ENCODE measurements at places on chromosomes 16 and 17. TPM values are rescaled to one million over a fixed set of nuclear protein-coding genes. Genes with fewer than 3 reads are reported as not detected.

The TP53TG3 gene
- 6.9 TPM for total RNA-seq

- DNase-seq: no peak
Observed at GRCh38 chr16:77955127-77955526, 67.2 kb upstream of the CLEC3A start.

- DNase-seq: no peak
Observed at GRCh38 chr17:56505154-56505756, 88.2 kb upstream of the NOG start.

GRCh38 chr16:10862438-10862837 is 14.6 kb upstream of the CIITA start:
- peak; percentile 43 for DNase-seq

The RNF43 gene
- 15.6 TPM for total RNA-seq

DNA sequence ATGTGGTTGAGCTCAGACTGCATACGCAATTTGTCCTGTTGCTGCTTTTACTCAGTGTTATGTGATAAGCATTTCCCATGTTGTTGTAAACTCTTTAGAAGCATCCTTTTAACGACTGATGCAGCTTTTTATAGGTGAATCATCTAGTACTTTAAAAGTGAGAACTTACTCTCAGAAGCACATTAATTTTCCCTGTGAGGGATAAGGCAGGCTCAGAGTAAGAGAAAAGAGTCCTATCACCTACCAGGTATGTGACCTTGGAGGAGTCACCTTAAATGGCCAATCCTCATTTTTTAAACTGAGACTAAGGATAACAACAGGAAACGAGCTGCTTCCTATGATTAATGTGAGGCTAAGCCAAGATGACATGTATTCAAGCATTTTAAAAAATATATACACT is 34.4 kb upstream of the GAN start:
- no peak for DNase-seq

GRCh38 chr16:53893731-53894435 is 189.9 kb downstream of the FTO start:
- no peak for DNase-seq

DNA sequence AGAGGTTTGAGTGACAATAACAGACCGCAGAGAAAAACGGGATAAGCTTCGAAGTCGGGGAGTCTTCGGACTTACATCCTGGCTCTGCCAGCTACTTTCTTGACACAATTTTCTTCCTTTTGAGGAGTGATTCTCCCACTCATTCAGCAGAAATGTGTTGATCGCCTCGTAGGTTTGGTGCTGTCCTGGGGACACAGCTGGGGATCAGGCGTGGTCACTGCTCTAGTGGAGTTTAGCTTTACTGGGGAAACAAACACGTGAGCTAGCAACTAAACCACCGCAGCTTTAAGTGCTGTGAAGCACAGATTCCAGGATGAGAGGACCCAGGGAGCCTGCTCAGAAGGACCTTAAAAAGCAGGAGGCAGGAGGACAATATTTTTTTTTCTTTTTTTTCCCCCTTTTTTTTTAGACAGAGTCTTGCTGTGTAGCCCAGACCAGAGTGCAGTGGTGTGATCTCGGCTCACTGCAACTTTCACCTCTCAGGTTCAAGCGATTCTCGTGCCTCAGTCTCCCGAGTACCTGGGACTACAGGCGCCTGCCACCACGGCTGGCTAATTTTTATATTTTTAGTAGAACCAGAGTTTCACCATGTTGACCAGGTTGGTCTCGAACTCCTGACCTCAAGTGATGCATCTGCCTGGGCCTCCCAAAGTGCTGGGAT is 858 bp downstream of the NUBP1 start:
- no peak for DNase-seq

- peak; percentile 44 for DNase-seq
Observed at GRCh38 chr17:40307001-40307730, 1.8 kb upstream of the RARA start.

DNA sequence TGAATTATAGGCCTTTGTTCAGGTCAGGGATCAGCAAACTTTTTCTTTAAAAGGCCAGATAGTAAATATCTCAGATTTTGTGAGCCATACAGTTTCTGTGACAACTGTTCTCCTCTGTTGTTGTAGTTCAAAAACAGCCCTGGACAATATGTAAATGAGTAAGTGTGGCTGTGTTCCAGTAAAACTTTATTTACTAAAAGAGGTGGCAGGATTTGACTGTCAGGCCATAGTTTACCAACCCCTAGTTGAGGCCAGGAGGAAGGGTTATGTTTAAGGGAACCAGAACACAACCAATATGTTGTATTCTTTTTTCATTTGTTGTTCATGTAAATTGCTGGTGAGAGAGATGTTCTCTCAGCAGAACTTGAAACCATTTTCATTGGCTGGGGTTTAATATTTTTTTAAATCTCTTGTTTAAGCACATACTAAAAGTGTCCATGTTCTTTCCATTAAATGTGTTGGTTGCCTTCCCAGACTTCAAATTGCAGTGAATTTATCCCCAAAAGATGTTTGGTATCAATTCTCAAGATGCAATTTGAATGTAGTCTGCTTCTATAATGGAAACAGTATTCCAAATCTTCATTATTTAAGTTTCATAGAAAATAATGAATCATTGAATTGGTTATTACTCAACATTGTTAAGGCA is 260.3 kb downstream of the FTO start:
- DNase-seq: no peak

DNA sequence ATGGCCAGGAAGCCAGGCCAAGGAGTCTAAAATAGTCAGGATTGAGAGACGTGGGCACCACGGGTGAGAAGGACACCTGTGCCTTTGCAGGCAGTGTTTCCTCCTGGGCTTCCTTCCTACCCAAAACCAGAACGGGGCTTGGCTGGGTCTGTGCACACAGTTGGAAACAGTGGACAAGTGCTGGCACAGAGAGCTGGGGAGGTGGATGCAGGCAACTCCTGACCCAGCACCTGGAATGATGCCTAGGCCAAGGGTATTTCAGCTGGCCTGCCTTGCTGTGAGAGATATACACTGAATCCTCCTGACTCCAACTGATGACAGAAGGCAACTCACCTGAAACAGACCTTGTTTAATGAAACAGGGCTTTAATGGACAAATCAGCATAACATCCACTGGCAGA is 186.2 kb downstream of the SLC39A11 start:
- DNase-seq: no peak

The USP43 gene
- 6.4 TPM for total RNA-seq

- DNase-seq: no peak
Observed at GRCh38 chr17:13961265-13961664, 108.0 kb upstream of the COX10 start.
